CD4-positive, alpha-beta T cell treated with Interferon gamma for 1 hour (primary cell): ENCODE measurements at places on chromosomes 4 and X.

GRCh38 chrX:128436397-128437103 lies 384.3 kb upstream of the ACTRT1 start:
- no peak for DNase-seq

DNA sequence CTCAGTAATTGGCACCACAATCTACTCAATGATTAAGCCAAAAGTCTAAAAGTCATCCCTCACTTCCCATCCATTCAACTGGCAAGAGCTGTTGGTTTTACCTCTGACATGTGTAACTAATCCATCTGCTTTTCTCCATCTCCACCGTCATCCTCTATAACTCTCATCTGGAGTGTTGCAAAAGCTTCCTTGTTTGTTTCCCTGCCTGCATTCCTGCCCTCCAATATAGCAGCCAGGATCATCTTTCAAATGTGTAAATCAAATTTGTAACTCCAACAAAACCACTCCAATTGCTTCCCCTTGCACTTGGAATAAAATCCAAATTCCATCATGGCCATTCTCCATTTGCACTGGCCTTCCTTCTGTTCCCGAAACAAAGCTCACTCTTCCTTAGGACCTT lies 4.3 kb upstream of the PLAC8 start:
- DNase-seq = no peak

DNA sequence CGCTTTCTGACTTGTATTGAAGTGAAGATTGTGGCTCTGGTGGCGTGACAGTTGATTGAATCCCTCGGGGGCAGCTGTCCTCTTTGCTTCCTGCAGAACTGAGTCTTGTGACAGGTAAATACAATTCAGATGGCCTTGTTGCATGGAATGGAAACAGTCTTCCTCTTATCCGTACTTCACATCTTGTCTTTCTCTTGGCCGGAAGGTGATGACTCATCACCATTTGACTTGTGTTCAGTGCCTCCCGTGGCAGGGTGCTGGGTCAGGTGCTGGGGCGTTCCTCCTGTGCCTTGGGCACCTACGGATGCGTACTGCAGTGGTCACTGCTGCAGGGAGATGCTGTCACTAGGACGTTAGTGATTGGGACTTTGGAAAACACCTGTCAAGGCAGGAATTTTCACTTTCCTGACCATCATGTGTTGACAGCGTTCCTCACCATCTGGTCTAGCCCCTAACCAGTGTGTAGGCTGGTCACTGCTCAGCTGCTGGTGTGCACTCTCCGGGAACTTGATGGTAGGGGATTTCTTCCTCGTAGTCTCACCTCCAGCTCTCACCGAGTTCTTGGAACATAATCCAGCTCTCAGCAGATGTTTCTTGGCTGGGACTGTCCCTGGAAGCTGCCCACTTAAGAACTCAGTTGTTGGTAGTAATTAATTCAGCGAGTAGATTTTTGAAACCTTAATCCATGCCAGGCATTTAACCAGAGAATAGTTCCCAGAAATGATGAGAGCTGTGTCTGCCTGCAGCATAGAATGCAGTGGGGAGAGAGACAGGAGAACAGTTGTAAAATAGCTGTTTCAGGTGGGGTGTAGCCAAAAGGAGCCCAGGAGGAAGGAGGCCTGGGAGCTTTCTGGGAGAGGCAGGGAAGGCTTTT lies 7.2 kb downstream of the TBC1D14 start:
- peak; percentile 52 for DNase-seq

DNA sequence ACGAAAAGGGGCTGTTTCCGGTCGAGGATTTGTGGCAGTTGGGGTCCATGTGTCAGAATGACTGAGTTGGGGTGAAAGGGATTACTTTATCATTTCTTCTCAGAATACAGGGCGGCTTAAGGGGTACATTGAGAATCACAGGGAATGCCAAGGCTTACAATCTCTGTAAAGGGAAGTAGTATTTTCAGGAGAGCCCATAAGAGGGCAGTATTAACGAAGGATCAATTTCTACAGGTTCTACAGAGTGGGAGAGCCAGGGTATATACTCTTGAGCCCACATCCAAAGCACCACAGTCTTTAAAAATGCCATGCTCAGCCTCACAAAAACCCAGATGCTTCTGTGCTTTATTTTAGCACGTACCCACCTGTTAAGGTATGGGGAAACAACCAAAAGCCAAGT lies 67.7 kb upstream of the ZXDA start:
- DNase-seq = no peak

GRCh38 chr4:112296949-112297880 lies at the start of gene ALPK1:
ALPK1 (plus strand) TSS chr4:112297369.
- DNase-seq = no peak

- no peak for DNase-seq
These were observed 181.0 kb downstream of the SPANXN3 start for GRCh38 chrX:143336261-143336660.

GRCh38 chr4:7336732-7337131 lies 98.0 kb downstream of the PSAPL1 start:
- no peak for DNase-seq

- no peak for DNase-seq
These were observed 5.3 kb downstream of the IGFBP7 start for GRCh38 chr4:57104706-57105560.

DNA sequence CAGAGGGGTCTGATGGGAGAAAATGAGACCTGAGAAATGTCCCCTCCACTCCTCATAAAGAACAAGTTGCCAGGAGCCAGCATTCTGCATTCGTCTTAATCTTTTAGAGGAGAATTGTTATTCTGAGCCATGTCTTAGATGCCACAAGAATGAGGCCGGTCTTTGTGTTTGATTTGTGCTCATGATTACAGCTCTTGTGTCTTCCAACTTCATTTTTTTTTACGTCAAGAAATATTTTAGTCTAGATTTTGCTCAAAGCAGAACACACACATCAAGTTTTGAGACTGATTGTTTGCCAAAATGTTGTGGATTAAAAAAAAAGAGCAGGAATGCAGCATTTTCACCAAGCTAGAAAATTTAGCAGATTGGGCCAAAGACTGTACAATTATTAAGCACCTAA lies 130.6 kb upstream of the PITX2 start:
- no peak for DNase-seq

GRCh38 chr4:22052076-22052475 lies 103.5 kb upstream of the KCNIP4 start:
- DNase-seq = no peak

GRCh38 chrX:118325453-118325852 lies 20.5 kb upstream of the WDR44 start:
- no peak for DNase-seq
